ENCODE measurements at places on chromosomes 3 and 15.

GRCh38 chr3:8678751-8679150 is 34.2 kb upstream of the SSUH2 start:
- DNase-seq, result no peak

DNA sequence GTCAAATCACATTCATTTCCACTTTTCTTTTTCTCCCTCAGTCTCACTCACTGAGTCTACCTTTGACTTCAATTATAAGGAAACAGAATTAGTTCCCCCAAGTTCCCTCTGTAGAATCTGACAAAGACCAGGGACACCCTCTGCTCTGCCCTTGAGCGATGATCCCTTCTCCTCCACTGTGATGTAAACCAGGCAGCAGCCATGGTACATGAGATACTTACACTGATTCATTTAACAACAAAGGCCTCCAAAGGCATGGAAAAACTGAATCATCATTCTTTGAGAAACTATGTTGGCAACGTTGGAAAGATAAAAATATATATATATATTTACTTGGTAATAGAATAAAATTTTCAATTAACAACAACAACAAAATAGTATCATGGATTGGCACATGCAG is 84.1 kb downstream of the P3H2 start:
- no peak for DNase-seq

GRCh38 chr15:69496001-69496400 is 43.4 kb downstream of the RPLP1 start:
- DNase-seq, result no peak

- no peak for DNase-seq
Measured at GRCh38 chr3:57274845-57275244, 17.6 kb downstream of the ASB14 start.

GRCh38 chr3:49872801-49873281 is 3.1 kb upstream of the CAMKV start:
- DNase-seq, result peak; percentile 24

DNA sequence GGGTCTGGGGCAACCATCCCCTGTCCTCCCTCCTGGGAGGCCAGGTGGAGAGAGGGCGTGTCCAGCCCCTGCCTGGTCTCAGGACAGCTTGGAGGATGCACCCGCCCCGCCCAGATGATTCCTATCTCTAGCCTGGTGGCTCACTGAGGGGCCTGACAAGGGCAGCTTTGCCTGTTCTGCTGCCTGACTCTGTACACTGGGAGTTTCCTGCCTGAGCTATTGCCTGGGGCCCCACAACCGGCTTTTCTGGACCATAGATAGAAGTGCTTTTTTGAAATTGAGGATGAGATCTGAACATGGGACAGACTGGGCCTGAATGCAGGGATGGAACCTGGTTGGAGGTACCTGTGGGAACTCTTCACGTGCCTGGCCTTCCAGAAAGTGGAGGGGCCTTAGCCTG is 751 bp upstream of the PLA2G4E start:
- no peak for DNase-seq

DNA sequence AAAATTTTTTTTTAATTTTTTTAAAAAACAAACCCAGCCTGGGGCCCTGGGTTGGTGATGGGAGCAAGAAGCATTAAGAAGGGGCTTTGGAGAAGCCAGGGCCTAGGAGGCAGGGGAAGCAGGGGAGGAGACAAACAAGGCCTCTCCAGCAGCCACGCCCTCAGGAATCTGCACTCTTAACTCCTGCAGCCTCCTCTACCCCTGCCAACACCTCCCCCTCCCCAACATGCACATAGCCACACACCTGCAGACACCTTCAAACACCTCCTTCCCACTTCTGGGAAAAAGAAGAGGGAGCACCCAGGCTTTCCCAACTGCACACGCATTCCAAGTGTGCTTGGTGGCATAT is 2.7 kb upstream of the DCAF1 start:
- no peak for DNase-seq

Data from CD4-positive, alpha-beta T cell treated with Interferon alpha-2 for 1 hour (primary cell).